SK-MEL-5 (cell line): ENCODE measurements at places on chromosomes 3 and 15. TPM values are rescaled to one million over a fixed set of nuclear protein-coding genes. Genes with fewer than 3 reads are reported as not detected.
A peak's percentile ranks its signal among the peaks of the same experiment; 100 is the strongest.

The RHOV gene
- 0.32 and 0.82 TPM in 2 replicates for total RNA-seq

GRCh38 chr3:153818338-153818737 lies 302.9 kb upstream of the ARHGEF26 start:
- no peak for DNase-seq

DNA sequence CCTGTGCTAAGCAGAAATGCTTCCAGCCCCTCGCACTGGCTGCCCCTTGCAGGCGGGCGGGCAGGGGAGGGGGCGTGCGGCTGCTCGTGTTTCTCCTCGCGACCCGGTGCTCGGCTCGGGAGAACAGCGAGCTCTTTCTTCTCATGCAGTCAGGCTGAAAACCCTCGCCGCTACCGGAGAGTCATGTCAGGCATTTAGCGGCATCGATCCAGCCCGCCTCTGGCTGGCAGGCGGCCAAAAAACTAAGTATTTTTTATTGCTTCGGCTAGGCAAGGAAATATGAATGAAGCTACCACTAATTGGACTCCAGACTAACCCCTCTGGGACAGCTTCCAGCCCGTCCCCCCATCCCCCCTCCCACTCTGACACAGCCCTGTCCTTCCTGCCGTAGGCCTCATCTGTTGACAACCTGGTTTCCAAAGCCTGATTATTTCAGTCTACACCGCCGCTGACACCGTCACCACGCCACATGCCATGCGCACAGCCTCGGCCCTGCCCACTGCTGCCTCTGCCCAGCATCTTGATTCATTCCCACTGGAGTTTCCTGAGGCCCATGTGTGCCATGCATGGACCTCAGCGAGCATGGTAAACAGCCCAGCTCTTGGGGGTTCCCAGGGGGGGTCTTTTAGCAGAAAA lies 35.3 kb downstream of the TLE3 start:
- peak; percentile 89 for DNase-seq

GRCh38 chr3:159263750-159264553 lies 462.1 kb downstream of the MFSD1 start:
- DNase-seq: peak; percentile 75

The RPS27L gene
- total RNA-seq: 362 and 373 TPM in 2 replicates

DNA sequence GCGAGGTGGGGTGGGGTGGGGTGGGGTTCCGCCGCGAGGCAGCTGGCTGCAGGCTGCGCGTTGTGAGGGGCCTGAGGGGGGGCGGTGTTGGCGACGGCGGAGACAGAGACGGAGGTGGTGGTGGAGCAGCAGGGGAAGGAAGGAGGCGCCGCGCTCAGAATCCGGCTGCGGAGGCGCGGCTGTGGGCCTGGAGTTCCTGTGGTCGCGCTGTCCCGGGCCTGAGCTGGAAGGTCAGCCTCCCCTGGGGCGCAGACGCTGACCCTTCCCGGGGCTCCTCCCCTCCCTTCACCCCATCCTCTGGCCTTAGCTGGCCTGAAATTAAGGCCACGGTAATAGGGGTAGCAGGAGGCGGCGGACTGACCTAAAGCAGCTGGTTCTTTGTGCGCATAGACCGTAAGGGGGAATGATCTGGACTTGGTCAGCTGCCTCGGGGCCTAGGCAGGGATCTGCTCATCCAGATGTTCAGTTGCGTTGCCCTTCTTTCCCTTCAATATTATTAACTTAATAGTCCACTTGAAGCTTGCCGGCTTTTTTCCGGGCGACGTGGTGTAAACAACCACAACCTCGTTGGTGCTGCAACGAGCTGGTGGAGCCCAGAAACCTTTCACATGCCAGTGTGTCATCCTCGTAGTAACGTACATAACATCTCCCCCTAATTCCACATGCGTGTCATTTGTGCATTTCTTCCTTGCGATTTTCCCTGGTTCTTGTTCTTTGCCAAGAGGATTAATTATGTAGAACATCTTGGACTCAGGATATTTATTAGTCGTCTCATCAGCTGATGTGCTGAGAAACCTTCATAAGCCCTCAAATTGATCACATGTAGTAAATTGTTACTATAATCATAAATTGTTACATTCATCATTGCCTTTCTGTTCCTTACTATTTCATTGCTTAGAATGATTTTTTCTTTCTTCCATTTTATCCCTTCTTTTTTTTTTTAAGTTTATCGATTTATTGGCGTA lies 626 bp downstream of the SEC62 start:
- peak; percentile 25 for DNase-seq

- DNase-seq: no peak
Observed at GRCh38 chr3:34377961-34378360, 579.5 kb downstream of the PDCD6IP start.

DNA sequence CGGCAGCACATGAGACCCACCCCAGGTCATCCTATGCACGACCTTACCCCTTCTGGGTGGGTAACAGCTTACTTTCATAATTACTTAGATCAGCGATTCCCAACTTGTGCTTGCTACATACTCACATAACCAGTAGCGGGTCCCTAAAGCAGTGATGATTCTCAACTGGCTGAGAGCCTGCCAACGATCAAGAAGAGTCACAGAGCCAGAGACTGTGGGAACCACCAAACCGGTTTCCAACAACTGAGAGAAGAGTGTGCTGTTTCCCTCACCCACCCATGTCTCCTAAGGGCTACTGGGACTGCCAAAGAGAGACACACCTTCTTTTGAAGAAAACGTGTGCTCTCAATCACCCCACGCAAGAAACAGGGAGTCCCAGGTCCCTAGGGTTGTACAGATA lies 12.0 kb upstream of the XXYLT1 start:
- DNase-seq: no peak

GRCh38 chr15:73633991-73634495 lies 854 bp upstream of the NPTN start:
- peak; percentile 68 for DNase-seq

DNA sequence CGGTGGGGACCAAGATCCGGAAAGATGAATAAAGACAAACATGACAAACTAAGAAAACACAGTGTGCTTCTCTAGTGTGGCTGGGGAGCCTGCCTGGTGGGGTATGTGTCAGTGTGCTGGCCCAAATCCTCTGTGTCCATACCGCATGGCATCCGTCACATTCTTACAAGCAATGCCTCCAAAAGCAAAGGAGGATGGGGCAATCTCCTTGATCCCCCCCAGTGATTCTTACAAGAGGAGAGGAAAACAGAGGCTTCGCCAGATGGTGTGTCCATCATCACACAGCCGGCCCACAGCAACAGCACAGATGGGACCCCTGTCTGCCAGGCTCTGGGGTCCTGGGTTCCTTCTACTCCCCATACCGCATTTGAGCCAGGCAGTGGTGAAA lies 558 bp upstream of the IL17RC start:
- DNase-seq: no peak

DNA sequence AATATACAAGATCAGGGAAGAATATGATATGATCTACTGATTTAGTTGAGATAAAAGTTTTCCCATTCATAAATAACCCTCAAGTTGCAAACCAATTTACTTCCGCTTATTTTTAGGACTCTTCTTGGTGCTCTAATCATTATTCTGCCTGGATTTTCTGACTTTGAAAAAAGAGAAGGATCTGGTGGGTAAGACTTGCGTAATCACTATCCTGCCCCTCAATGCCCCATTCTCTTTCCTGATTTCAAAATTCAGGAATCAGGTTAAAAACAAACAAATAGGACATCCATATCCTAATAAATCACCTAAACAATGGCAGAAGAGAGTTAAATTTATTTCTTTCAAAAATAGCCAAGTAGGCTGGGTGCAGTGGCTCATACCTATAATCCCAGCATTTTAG lies 127.5 kb downstream of the CLASP2 start:
- no peak for DNase-seq

GRCh38 chr3:46092702-46093080 lies 65.4 kb upstream of the XCR1 start:
- DNase-seq: no peak

DNA sequence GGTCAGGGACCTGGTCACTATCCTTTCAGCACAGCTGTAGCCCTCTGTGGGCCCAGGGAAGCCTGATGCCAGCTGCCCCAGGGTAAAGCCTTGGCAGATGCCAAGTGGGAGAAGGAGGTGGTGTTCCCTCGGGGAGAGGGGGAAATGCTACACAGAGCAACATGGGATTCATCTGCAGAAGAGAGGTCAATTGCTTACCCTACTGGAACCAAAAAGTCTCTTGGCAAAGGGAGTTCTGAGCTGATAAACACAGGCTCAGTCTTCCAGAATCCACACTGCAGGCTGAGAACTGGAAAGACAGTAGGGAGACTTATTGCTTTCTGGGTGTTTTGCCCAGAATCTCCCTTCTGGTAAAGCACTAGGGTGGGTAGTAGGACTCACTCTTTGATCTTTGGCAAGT lies 100.1 kb upstream of the NEO1 start:
- DNase-seq: no peak

DNA sequence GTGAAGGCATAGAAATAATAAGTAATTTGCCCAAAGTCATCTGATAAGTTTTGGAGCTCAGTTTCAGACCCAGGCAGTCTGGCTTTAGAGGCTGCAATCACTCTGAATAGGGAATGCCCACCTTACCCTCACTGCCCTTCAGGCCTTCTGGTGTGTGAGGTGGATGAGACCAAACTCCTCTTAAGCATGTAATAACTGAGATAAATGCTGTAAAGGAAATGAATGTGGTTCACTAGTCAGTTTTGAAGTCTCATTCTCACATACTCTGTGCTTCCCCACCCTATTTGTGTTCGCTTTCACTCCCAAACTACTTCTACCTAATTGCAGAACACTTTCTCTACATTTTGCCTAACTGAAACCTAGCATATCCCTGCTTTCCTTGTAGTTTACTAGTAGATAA lies 144.1 kb downstream of the FILIP1L start:
- no peak for DNase-seq

DNA sequence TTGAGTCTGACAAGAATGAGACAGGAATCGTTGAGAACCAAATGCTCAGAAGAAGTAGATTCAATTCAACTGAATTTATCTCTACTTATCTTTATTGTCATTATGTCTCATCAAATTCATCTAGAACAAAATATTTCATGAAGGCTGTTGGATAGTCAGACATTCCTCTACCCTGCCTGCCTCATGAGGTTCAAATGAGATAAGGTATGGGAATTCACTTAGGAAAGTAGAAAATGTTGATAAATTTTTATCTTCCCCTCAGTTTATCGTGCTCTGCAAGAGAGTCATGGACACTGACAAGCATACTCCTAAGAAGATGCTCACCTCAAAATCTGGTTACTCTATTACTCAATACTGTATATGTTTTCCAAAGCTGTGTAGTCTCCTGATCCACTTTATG lies 149.7 kb upstream of the CDIN1 start:
- no peak for DNase-seq

- DNase-seq: no peak
Observed at GRCh38 chr3:175312791-175313190, 453.7 kb downstream of the NAALADL2 start.

The PPM1L gene
- total RNA-seq: 1.0 and 1.1 TPM in 2 replicates

DNA sequence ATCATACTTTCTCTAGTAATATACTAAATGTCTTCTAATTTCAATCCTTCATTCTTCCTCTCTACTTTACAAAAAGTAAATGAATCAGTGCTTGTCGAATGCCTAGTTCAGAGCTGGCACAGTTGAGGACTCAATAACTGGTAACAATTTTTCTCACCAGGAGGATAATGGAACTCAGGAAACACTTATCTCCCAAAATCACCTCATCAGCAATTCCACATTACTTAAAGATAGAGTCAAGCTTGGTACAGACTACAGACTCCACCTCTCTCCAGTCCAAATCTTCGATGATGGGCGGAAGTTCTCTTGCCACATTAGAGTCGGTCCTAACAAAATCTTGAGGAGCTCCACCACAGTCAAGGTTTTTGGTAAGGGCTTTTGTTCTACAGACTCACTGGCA lies 16.3 kb downstream of the ZBED2 start:
- no peak for DNase-seq

The DGKG gene
- 4.7 and 5.2 TPM in 2 replicates for total RNA-seq

DNA sequence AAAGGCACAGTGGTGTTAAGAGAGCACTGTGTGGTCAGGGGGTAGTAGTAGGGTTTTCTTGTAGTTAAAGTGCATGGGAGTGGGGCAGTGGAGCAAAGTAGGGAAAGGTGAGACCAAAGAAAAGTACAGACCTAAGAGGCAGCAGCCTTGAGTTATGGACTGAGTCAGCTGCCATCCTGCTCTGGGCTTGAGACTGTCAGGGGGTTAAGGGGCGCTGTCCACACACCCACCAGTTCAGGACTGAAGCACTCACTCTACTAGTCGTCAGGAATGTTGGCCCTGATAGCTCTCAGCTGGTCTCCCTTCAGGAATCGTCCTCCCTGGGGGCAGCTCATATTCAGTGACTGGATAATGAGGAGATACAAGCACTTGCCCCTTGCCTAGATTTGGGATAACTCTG lies 7.9 kb downstream of the CCR4 start:
- no peak for DNase-seq

GRCh38 chr15:91882858-91883586 lies 29.5 kb downstream of the SLCO3A1 start:
- DNase-seq: no peak

GRCh38 chr3:17680530-17680929 lies 61.9 kb downstream of the TBC1D5 start:
- DNase-seq: no peak

- DNase-seq: no peak
Observed at GRCh38 chr3:187889601-187890404, 144.5 kb upstream of the BCL6 start.

DNA sequence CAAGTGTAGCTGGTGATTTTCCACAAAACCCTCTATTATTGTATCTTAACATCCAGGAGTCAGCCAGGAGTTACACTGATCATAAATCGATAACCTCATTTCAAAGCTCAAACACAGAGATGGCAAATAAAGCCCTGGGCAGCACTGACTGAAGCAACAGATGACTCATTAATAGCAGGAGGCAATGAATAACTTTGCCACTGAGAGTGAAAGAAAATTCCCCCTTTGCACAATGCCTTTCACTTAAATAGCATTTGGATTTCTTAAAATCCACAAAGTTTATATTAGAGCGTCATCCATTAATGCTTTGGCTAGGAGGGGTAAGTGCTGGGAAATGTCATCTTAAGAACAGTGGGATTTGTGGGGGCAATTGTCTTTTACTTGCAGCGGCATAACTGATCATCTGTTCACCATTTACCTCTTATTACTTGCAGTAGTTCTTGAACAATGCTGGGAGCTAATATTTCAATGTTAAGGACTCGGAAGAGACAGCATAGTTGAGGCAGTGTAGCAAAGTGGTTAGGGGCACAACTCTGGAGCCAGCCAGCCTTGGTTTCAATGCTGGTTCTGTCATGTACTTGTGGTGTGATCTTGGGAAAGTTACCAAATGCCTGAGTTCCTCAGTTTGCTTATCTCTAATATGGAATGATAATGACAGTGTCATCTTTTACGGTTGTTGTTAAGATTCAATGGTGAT lies 630.4 kb upstream of the TBL1XR1 start:
- peak; percentile 10 for DNase-seq

DNA sequence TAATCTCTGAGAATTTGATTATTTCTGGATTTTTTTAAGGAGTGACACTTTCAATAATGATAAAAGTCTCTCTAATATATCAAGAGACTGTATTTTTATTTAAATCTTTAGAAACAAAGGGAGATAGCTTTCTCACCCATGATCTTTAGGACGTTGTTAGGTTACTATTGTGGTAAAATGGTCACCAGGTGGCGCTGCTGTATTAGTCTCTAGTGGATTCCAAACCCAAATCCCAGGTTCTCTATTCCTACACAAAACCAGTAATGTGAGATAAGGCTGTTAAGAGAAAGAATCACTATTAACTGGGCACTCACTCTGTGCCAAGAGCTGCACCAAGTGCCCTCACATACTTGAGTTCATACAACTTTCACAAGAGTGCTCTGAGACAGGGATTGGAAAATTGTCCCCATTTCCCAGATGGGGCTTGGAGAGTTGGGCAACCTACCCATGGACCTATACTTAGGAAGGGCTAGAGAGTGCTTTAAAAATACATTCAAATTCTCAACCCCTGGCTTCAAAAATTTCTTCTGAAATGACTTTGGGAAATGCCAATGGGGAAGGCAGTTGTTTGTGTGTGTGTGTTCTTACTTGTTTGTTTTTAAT lies 593.4 kb upstream of the TGFBR2 start:
- DNase-seq: peak; percentile 77

The CATSPER2 gene
- 0.50 and 0.53 TPM in 2 replicates for total RNA-seq
